ENCODE measurements at places on chromosomes 1 and 21. TPM values are rescaled to one million over a fixed set of nuclear protein-coding genes. Genes with fewer than 3 reads are reported as not detected.

DNA sequence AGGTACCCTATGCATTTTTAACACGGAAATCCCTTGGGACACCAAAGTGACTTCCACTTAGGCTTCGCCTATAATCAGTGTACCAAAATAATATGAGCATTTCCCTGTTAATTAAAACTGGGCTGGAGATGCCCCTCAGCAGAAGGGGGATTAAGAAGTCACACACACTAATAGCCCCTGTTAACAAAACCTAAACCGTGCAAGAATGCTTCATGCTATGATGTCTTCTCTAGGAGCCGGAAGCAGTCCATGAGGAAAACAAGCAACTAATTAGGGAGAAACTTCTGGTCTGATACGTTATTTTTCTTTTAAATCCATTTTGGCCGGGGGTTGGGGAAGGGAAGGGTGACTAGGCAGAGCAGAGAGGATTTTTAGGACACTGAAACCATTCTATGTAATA is 123.4 kb downstream of the ESRRG start:
- DNase-seq: no peak

DNA sequence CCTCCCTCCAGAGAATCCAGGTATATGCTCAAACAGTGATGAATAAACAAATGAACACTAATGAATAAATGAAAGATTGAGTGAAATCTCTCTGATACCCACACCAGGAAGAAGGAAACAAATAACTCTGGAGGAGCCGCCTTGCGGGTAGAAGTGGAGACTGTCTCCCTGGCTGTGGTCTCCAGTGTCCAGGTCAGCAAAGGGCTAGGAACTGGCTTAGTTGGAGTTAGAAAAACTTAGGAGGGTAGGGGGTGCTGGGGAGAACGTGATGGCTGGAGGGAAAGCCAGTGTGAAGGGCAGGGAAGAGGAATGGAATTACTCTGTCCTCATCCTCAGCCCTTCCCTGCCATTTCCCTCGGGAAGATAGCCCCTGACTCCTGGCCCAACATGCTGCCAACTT is 537 bp downstream of the RHBDL2 start:
- no peak for DNase-seq

- no peak for DNase-seq
Observed at GRCh38 chr1:53370369-53370961, 42.6 kb upstream of the LRP8 start.

- no peak for DNase-seq
Observed at GRCh38 chr1:87337606-87338005, 8.9 kb downstream of the LMO4 start.

DNA sequence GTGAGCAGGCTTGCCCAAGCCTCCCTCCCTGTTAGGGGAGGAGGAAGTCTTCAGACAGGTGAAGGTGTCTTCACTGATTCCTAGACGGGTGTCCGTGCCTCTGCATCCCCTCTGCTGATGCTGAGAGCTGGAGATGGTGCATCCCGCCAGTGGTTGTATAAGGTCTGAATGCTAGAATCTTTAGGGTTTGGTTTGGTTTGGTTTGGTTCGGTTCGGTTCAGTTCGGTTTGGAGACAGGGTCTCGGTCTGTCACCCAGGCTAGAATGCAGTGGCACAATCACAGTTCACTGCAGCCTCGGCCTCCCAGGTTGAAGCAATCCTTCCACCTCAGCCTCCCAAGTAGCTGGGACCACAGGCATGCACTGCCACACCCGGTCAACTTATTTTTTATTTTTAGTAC is 153.6 kb downstream of the PGBD5 start:
- DNase-seq: no peak

DNA sequence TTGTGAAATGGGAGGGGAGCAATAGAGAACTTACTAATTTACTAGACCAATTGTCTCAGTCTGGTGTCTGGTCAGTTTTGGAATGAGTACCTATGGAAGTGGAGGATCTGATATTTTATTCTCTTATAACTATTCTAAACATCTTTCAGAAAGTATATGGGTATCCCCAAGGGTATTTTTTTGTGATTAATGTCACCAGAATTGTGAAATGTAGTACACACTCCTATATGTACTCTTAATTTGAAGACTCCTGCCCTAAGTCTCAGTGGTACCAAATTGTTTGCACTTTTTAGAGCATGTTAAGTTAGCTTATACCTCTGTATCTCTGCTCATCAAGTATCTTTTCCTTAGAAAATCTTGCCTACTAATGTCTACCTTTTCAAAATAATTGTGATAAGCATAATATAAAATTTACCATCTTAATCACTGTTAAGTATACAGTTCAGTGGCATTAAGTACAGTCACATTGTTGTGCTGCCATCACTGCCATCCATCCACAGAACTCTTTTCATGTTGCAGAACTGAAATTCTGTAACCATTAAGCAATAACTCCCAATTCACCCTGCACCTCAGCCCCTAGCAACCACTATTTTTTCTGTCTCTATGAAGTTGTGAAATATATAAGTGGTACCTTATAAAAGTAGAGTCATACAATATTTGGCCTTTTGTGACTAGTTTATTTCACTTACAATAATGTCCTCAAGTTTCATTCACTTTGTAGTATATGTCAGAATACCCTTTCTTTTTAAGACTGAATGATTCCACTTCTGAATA is 40.5 kb downstream of the SLC30A7 start:
- DNase-seq: no peak

DNA sequence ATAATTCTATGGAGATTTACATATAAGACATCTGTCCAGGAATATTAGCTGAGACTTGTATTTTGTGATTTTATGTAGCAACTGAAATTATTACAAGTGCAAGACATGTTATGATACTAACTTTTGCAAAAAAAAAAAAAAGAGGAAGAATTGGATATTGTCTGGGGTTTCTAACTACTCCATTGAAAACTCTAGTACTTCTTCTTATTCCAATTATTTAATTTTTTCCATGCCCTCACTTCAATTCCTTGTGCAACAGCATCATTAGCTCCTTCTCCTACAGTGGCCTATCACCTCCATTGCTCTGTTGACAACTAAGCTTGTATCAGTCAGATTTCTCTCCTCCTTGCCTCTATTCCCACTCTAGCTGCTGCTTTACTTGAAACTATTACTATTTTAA is 126.6 kb downstream of the PTPRC start:
- DNase-seq: no peak

DNA sequence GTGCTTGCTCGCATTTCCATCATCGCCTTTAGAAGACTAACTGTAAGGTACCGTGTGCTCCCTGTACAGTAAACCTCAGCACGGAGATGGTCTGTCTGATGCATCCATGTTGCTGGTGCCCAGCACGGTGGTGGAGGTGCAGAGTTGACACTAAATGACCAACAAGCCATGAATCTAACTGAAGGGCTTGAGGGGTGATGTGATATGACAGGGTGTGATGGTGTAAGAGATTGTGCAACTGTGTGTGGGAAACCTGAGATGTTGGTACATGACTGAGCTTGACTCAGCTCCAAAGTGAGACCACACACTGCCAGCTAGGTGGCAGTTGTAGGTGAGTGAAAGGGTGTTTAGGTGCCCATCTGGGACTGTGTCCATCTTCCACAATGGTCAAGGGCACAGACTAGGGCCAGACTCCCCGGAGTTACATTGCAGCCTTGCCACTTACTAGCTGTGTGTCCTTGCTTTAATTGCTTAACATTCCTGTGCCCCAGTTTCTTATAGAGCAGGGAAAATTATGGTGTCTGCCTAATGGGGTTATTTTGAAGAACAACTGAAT is 21.4 kb downstream of the SLC2A1 start:
- no peak for DNase-seq

GRCh38 chr1:64228167-64228957 is 24.9 kb downstream of the UBE2U start:
- no peak for DNase-seq

DNA sequence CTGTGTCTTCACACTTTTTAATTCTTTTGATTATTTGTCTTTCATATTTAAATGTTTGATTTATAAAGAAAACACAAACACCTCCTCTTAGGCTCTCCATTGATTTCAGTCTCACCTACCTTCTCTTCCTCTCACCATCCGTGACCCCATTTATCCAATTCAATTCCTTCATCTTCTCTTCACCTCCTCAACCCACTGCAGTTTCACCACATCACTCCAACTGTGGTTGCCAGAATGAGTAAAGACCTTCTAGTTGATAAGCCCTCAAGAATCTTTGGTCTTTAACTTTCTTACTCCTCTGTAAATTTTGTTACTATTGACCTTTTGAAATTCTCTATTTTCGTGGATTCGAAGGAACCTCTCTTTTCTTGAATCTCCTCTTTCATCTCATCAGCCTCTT is 260.7 kb downstream of the CHRM3 start:
- no peak for DNase-seq

DNA sequence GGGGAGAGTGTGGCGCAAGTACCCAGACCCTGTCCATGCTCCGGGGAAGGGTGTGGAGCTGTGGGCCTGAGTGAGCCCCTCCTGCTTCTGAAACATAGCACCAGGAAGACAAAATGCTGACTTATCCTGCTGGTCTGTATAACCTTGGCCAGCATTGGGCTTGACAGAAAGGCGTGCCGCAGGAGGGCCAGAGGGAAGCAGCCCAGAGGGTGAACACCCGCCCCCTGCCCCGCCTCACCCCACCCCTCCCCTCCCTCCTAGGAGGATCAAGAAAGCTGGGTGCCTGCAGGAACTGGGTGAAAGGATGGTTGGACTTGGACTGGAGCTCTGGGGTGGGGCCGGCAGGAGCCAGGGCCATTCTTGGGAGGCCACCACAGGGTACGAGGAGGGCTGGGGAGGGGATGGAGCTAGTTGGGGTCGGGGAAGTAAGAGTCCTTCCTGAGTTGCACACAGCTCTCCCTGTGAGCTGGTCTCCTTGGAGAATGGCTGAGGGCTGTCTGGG is 27.1 kb downstream of the PTPRF start:
- no peak for DNase-seq

DNA sequence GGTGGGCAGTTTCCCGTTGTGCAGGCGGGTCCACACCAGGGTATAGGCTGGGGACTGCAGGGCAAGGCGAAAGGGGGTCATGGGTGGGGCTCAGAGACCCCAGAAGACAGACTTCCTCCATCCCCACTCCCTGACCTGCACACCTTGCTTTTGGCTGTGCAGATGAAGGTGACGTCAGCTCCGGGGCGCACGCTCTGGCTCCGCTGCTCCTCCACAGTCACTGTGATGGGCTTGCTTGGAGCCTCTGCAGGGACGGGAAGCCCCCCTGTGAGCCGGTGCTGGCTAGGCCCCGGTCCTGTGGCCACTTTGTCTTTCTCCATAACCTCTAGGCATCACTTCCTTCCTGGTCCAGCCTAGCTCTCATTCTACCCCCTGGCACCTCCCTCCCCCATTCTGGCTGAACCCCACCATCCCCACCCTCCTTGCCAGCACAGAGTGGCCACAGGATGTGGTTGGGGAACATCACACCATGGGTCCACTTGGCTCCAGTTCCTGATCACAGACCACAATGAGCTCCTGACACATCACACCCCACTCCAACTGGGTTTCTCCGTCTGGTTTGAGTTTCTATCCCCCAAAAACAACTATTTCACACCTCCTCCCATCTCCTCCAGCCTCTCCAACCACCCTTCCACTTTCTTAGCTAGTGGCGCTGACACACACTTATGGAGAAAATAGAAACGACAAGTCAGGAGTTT is 45.2 kb downstream of the LDLRAD2 start:
- no peak for DNase-seq

DNA sequence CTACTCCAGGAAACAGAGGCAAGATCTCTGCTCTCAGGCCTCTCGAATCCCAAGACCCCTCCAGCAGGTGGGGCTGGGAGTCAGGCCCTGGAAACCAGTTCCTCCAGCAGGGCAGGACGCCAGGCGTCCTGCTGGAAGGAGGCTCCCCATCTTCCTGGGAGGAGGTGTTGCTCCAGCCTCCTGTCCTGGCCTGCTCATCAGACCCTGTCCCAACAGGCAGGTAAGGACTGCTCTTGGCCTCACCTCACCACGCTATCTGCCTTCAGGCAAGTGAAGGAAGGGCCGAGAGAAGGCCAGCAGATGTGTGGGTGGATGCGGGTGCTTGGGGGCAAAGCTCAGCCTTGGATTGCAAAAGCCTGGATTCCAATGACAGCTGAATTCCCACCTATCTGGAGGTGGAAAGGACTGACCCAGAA is 82.9 kb downstream of the SSBP3 start:
- no peak for DNase-seq

- DNase-seq: no peak
Observed at GRCh38 chr1:233707153-233707879, 93.4 kb downstream of the KCNK1 start.

Gene IGFN1
- 0.09 TPM for total RNA-seq

Gene CCDC185
- total RNA-seq: not detected

Gene PRAMEF25
- not detected for total RNA-seq

Gene SNX7
- total RNA-seq: 11.3 TPM
